ENCODE measurements at places on chromosomes 3 and 15. TPM values are rescaled to one million over a fixed set of nuclear protein-coding genes. Genes with fewer than 3 reads are reported as not detected.

DNA sequence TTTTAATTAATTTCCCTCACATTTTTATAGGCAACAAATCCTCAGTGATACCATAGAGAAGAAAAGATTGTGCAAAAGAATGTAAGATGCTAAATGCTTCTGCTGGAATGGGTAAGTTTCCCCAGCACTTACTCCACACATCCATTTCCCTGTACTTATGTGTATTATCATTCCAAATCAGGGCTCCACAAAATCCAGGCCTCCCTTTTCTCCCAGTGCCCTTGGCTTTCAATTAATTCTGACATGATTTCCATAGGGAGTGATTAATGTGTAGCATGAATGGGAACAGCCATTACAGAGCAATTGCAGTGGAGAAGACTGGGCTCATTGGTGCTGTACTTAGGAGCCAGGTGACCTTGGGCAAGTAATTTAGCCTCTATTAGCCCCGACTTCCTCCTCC lies 41.3 kb upstream of the UBE2E1 start:
- H3K27ac ChIP-seq: no peak overlapping the region
- no peak for DNase-seq
- peaks cover 3% of the 10 kb centered on the region for H3K4me1 ChIP-seq

DNA sequence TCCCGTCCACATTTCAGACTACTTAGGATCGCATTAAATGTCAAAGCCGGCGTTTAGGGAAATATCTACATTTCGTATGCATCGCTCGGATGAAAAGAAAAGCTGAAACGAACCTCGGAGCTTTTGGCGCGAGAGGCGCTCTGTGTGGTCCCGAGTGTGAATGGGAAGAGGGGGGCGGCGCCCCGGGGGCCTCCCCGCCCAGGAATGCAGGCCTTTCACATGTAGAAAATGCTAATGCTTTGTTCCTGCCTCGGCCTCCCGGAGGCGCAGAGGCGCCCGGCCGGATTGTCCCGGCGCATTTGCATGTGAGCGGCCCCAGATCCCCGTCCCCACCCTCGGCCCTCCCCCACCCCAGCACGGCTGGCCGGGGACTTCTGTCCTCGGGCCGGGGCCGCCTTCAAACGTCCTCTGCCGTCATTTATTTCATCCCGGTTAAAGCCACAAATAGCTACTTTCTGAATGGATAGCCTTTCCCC lies 37.0 kb upstream of the TRIM71 start:
- DNase-seq: peak; percentile 84
- H3K27me3 ChIP-seq: no peaks in the 10 kb centered on the region
- H3K27ac ChIP-seq: peak overlapping the region; percentile 78
- peaks cover 18% of the 10 kb centered on the region for H3K4me1 ChIP-seq

- H3K36me3 ChIP-seq: no peaks in the 10 kb centered on the region
- H3K4me3 ChIP-seq: no peak overlapping the region
- H3K27me3 ChIP-seq: no peaks in the 10 kb centered on the region
- DNase-seq: no peak
These were observed 7.2 kb downstream of the HERC1 start for GRCh38 chr15:63826528-63826927.

DNA sequence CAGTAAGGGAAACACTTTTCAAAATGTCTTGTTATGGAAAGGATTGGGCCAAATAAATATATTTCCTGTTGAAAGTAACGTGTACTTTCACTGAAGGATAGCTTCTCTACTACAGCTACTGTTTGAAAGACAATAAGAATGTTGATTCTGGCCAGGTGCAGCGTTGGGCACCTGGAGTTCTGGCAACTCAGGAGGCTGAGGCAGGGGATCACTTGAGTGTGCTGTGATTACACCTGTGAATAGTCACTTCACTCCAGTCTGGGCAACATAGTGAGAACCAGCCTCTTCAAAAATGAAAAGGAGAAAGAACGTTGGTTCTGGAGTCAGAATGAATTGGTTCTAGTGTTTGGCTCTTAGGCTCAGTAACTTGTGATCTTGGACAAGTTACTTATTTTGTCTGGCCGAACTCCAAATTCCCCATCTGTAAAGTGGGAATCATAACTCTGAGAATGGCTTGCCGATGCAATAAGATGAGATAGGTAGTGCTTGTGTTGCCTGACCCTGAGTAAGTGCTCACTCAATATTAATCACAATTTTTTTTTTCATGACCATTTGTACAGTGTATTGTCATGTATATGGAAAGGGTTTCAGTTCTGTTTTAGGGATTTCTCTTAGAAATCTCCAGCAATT lies 310.8 kb downstream of the PTPRG start:
- no peak overlapping the region for H3K27ac ChIP-seq
- H3K4me3 ChIP-seq: no peak overlapping the region
- DNase-seq: no peak
- H3K4me1 ChIP-seq: no peaks in the 10 kb centered on the region

GRCh38 chr3:43326891-43327581 lies 40.7 kb downstream of the SNRK start:
- no peaks in the 10 kb centered on the region for H3K27me3 ChIP-seq
- no peak overlapping the region for H3K4me3 ChIP-seq
- H3K27ac ChIP-seq: no peak overlapping the region
- 0 out of 2 replicates have a peak, but pooled peaks cover 3% of the 10 kb centered on the region for H3K36me3 ChIP-seq

- H3K4me3 ChIP-seq: no peak overlapping the region
- DNase-seq: peak; percentile 10
- no peaks in the 10 kb centered on the region for H3K36me3 ChIP-seq
These were observed 232.6 kb downstream of the MEX3B start for GRCh38 chr15:81813215-81813614.

DNA sequence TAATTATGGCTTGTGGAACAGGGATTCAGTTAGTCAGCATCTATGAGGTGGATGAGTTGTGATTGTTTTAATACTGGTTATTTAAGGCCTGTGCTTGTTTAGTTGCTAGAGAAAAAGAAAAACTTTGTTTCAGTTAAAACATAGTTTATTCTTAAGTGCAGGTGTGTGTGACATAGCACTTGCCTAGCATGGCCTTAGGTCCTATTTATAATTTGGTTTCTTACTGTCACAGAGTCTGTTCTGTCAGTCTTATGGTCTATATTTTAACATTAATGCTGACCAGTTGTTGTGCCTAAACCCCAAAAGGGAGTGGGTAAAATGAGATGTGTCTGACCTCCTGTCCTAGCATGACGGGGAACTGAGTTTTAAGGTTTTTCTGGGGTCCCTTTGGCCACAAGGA lies 486.3 kb downstream of the ZIC1 start:
- no peaks in the 10 kb centered on the region for H3K4me1 ChIP-seq
- H3K27me3 ChIP-seq: no peaks in the 10 kb centered on the region
- DNase-seq: no peak
- no peak overlapping the region for H3K4me3 ChIP-seq
- no peak overlapping the region for H3K27ac ChIP-seq

DNA sequence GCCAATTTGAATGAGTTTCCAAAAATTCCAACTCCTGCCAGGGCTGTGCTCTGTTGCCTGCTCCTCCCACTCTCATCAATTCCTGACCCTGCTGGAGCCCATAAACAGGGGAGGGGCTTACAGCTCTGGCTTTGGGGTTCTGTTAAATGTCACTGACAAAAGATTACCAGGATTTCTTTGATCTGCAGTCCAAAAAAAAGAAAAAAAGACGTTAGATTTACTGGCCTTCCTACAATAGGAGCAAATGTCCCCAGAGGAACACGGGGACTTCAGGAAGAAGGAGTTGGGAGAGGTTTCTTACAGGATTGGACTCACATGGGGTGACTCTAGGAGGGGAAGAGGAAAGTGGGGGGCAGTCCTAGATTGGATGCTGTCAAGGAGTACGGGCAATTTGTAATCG lies 84.3 kb upstream of the RNF7 start:
- no peak for DNase-seq
- peaks cover 35% of the 10 kb centered on the region for H3K4me1 ChIP-seq
- no peaks in the 10 kb centered on the region for H3K27me3 ChIP-seq
- no peaks in the 10 kb centered on the region for H3K36me3 ChIP-seq
- H3K27ac ChIP-seq: no peak overlapping the region
- H3K4me3 ChIP-seq: no peak overlapping the region

- H3K4me3 ChIP-seq: no peak overlapping the region
- DNase-seq: no peak
- H3K36me3 ChIP-seq: no peaks in the 10 kb centered on the region
- no peaks in the 10 kb centered on the region for H3K27me3 ChIP-seq
- no peak overlapping the region for H3K27ac ChIP-seq
- no peaks in the 10 kb centered on the region for H3K4me1 ChIP-seq
These were observed 42.1 kb upstream of the RAF1 start for GRCh38 chr3:12705981-12706380.

GRCh38 chr3:43187836-43188479 lies 82.1 kb upstream of the POMGNT2 start:
- H3K27ac ChIP-seq: no peak overlapping the region
- H3K36me3 ChIP-seq: no peaks in the 10 kb centered on the region
- no peak for DNase-seq
- H3K4me1 ChIP-seq: peaks cover 48% of the 10 kb centered on the region
- H3K27me3 ChIP-seq: no peaks in the 10 kb centered on the region

GRCh38 chr15:81259760-81260298 lies 63.1 kb downstream of the IL16 start:
- H3K27ac ChIP-seq: no peak overlapping the region
- DNase-seq: no peak
- peaks cover 3% of the 10 kb centered on the region for H3K27me3 ChIP-seq

GRCh38 chr3:17833786-17834559 lies 91.5 kb upstream of the TBC1D5 start:
- H3K36me3 ChIP-seq: no peaks in the 10 kb centered on the region
- no peak overlapping the region for H3K4me3 ChIP-seq
- no peaks in the 10 kb centered on the region for H3K27me3 ChIP-seq
- H3K27ac ChIP-seq: no peak overlapping the region
- H3K4me1 ChIP-seq: no peaks in the 10 kb centered on the region

The CD200 gene
- not detected for total RNA-seq

The TMA7 gene
- 551 TPM for total RNA-seq

The TNNC1 gene
- 32.1 TPM for total RNA-seq

The TTC14 gene
- 15.3 TPM for total RNA-seq

All from SJSA1 (cell line).